COLO829 (cell line): ENCODE measurements at places on chromosomes 11 and 22.

- no peak for DNase-seq
These were observed 8.6 kb downstream of the RPUSD4 start for GRCh38 chr11:126202646-126203359.

GRCh38 chr11:35815556-35816315 lies 128.1 kb upstream of the LDLRAD3 start:
- no peak for DNase-seq

- no peak for DNase-seq
These were observed 20.0 kb upstream of the CASP12 start for GRCh38 chr11:104918113-104918824.

- DNase-seq = no peak
These were observed 81.9 kb downstream of the RAB30 start for GRCh38 chr11:82989628-82990404.

- no peak for DNase-seq
These were observed 88.8 kb downstream of the ABTB2 start for GRCh38 chr11:34268906-34269430.

GRCh38 chr11:80495116-80495515 lies 1054.3 kb upstream of the TENM4 start:
- no peak for DNase-seq

DNA sequence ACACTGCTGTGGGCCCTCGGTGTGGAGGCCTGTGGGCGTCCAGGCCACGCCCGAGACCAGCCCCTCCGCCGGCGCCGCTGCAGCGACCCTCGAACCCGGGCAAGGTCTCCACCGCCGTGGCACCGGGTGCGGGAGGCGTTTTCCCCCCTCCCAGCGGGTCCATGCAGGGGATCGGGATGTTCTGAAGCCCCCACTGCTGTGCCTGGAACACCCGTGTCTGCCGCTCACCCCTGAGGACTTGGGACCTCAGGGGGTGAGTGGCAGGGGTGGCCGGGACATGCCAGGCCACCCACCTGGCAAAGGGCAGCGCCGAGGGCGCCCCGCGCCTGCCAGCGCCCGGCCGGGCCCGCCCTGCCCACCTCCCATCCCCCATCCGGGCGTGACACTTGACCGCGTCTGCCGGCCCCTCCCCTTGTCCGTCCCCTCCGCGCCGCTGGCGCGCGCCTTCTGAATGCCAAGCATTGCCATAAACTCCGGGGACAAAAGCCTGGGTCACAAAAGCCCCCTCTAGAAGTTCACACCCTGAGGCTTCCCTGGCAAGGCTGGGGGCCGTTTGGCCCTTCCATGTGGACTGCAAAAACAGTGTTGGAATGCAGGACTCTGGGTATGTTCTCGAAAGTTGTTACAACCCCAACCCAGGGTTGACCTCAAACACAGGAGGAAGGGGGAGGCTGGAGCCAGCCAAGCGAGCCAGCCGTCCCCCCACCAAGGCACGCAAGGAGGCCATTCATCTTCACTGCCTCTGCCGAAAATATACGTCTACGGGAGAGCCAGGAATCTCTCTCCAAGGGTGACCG lies 819 bp upstream of the KCNQ1OT1 start:
- DNase-seq = peak; percentile 57

- no peak for DNase-seq
These were observed 18.6 kb upstream of the NXPE4 start for GRCh38 chr11:114614127-114614720.

DNA sequence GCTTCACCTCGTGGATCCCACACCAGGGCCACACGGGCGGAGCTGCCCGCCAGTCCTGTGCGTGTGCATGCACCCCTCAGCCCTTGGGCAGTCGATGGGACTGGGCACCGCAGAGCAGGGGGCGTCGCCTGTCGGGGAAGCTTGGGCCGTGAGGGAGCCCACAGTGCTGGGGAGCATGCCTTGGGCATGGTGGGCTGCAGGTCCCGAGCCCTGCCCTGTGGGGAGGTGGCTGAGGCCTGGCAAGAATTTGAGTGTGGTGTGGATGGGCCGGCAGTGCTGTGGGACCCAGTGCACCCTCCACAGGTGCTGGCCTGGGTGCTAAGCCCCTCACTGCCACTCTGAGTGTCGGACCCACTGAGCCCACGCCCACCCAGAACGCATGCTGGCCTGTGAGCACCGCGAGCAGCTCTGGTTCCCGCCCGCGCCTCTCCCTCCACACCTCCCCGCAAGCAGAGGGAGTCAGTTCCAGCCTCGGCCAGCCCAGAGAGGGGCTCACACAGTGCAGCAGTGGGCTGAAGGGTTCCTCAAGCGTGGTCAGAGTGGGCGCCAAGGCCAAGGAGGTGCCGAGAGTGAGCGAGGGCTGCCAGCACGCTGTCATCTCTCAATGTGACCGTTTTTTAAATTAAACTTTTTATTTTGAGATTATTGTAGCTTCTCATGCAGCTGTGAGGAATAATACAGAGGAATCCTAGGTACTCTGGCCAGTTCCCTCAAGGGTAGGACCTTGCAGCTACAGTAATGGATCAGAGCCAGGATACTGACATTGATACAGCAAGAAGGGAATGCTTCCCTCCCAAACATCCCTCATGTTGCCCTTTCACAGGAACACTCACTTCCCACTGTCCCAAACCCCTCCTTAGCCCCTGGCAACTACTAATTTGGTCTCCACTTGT lies 127.7 kb downstream of the CRYBB2 start:
- no peak for DNase-seq

GRCh38 chr11:33044285-33044756 lies 4.9 kb downstream of the TCP11L1 start:
- DNase-seq = no peak

- DNase-seq = no peak
These were observed 208.6 kb upstream of the NARS2 start for GRCh38 chr11:78783301-78783700.

- peak; percentile 72 for DNase-seq
These were observed 2.7 kb upstream of the NEAT1 start for GRCh38 chr11:65419772-65420481.

DNA sequence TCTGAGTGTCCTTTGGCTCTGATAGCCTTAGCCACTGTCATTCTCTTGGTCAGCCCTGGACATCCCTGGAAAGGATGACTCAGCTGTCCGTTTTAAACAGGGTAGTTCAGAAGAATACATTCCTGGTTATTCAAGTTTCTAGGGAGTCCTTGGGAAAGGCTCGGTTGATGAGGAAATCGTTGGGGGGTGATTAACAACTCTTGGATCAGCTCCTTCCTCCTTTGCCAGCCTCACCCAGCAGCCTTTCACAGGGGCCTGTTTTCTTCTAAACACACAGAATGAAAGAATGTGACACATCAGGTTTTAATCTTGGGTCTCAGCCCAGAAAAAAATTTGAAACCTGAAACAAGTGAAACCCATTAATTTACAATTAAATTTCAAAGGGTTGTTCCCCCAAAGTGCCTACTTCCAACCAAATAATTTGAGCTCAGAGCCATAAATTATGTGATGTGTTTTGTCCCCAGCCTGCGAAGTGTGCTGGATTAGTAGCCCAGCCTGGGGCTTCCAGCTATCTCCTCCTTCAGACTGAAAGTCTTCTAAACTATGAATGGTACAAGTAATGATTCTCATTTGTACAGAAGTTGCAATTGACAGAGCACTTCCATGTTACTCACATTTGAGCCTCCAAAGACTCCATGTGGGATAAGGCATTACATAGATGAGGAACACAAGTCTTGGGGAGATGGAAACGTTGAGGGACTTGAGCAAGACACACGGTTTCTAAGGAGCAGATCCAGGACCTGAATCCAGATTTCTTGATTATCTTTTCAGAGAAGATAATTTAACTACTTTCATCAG lies 19.3 kb upstream of the MRGPRX2 start:
- peak; percentile 15 for DNase-seq

GRCh38 chr11:94782446-94782845 lies 14.3 kb downstream of the AMOTL1 start:
- DNase-seq = no peak

GRCh38 chr11:554428-555226 lies 5.9 kb downstream of the LMNTD2 start:
- peak; percentile 28 for DNase-seq

GRCh38 chr11:2472428-2473186 lies 27.8 kb downstream of the KCNQ1 start:
- no peak for DNase-seq

GRCh38 chr11:74776546-74776945 lies 27.9 kb downstream of the RNF169 start:
- no peak for DNase-seq

DNA sequence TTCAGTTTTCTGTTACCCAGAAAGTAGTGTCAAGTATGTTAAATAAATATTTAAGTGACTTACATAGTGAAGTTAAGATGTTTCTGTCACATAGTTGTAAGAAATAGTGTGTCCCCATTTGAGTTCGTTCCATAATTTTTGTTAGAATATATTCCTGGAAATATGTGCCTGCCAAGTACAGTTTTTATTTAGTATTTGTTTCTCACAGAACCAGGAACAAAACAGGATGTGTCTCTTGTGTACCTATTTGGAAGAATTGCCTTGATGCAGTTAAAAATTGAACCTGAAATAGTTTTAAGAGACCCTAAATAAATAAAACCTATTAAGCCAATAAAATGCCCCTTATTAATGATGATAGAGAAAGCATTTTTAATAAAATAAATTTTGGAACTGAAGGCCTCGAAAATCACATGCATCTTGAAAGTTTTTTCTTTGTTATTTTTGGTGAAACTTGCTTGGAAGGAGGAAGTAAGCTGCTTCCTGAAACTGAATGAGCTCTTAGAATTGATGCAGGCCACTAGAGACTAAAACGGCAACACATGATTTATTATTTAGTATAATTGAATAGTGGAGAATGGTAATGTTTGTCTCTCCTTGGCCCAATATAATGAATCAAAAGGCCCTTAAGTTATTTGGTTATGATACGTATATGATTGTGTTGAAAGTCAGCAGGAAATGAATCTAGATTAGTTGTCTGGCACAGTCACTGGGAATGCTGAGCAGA lies 55.9 kb downstream of the SWAP70 start:
- DNase-seq = peak; percentile 68

- no peak for DNase-seq
These were observed 3.3 kb upstream of the HTR3A start for GRCh38 chr11:113971506-113972195.

- DNase-seq = peak; percentile 78
These were observed 31.9 kb downstream of the CTNND1 start for GRCh38 chr11:57793351-57794115.

GRCh38 chr11:61881397-61881796 lies 9.9 kb downstream of the FADS3 start:
- no peak for DNase-seq

GRCh38 chr11:14906993-14907392 lies 15.0 kb upstream of the CYP2R1 start:
- no peak for DNase-seq

DNA sequence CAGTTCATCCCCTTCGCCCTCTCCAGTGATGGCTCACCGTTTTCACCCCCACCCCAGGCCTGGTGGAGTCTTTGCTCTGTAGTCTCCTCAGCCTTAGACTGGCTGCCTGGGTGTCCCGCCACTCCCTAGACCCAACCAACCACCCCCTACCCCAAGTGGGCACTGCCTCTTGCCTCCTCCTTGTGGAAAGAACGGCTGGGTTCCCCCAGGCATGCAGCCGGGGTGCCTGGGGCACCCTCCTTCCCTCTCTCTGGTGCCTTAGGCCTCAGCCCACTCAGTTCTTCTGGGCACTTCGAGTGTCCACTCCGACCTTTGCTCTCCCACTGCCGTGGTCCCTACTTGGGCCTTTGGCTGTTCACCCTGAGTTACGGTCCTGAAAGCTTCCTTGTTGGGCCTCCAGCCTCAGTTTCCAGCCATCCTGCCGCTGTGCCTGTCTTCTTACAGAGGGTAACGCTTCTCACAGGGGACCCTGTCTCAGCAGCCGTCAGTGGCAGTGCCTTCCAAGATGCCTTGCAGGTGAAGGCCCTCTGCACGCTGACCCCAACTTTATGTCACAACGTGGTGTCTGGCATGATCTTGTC lies 3.1 kb downstream of the GRIK4 start:
- no peak for DNase-seq

- no peak for DNase-seq
These were observed 110.9 kb downstream of the ELP4 start for GRCh38 chr11:31620434-31620833.

- no peak for DNase-seq
These were observed 304.2 kb downstream of the DYNC2H1 start for GRCh38 chr11:103413266-103413888.

GRCh38 chr11:61701242-61701886 lies 21.2 kb downstream of the DAGLA start:
- DNase-seq = no peak

GRCh38 chr11:13277768-13278608 lies at the start of gene BMAL1:
BMAL1 (plus strand) TSS chr11:13277790; CDS start chr11:13354309, 76,519 bp downstream.
- no peak for DNase-seq

DNA sequence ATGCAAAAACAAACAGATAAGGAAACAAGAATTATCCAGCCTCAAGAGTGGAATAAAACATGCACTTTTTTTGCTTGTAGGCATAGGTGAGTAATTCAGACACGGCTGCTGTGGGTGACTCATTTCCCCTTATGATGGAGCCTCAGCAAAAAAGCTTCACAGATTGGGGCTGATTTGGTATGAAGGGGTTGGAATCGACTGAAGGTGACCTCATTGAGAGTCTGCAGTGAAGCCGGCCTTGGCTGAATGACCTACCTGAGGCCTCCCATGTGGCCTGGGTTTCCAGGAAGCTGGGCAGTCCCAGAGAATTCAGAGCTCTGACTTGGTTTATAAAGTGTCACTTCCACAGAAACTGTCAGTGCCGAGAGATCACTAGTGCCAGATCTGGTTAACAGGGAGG lies 34.2 kb upstream of the VPREB1 start:
- peak; percentile 51 for DNase-seq

- no peak for DNase-seq
These were observed 3.2 kb upstream of the BDNF start for GRCh38 chr11:27703481-27703880.

- DNase-seq = peak; percentile 67
These were observed 1.7 kb downstream of the SMTN start for GRCh38 chr22:31082606-31083376.

DNA sequence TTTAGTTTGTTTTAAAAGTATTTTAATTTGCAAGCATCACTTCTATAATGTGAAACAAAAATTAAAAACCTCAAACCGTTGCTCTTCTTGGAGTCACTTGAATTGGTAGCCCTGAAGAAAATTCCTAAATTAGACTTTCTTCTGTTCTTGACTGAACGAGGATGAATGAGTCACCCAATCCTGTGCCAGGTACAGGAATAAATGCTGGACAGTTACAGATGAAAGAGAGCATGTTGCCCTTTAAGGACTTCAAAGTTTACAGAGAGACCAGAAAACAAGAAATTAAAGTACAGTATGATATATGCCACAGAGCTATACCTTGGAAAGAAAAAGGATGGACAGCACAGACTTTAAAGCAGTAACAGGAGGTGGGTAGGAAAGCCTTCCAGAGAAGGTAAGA lies 41.3 kb upstream of the CXCR5 start:
- no peak for DNase-seq

GRCh38 chr11:103631841-103632240 lies 404.6 kb upstream of the DDI1 start:
- no peak for DNase-seq

DNA sequence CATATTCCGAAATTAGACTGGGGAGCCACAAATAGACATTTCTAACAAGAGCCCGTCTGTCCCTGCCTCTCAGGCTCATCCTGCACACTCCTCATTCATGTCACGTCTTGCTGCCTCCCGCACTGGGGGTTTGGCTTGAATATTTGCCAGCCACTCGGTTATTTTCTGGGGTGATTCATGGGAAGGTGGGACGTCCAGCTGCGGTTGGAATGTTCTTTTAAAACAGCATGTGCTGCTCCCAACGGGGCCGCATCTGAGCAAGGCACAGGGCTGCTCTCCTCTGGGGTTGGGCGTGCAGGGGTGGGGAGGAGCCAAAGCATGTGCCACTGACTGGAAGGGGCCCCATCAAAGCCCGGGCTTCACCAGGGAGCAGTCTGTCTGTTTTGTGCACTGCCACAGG lies 25.9 kb upstream of the SLC5A4 start:
- DNase-seq = peak; percentile 27
